ENCODE measurements at places on chromosomes 11 and 22.

DNA sequence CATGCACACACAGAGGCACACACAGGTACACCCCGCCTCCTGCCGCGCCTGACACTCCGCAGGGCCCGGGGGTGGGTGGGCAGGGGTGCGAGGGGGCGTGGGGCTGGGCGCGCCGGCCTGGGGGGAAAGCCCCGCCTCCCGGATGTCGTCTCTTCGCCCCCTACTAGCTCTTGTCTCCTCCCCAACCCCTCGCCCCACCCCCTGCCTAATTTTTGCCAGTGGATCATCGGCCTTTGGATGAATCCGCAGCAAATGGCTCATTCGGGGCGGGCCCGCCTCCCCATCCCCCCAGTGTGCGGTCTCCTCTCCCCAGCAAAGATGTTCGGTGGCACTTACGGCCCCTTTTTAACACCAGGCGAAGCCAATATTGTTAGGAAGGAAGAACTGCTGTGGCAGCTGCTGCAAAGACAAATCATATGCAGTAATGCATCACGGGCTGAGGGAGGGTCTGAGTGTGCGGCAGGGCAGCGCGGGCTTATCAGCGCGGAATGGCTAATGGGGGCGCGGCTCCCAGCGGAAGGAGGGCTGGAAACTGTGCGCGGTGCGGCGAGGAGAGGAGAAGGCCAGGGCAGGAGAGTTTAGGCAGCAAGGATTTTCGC, 13.4 kb upstream of the NECTIN1 start:
- no peak for DNase-seq

DNA sequence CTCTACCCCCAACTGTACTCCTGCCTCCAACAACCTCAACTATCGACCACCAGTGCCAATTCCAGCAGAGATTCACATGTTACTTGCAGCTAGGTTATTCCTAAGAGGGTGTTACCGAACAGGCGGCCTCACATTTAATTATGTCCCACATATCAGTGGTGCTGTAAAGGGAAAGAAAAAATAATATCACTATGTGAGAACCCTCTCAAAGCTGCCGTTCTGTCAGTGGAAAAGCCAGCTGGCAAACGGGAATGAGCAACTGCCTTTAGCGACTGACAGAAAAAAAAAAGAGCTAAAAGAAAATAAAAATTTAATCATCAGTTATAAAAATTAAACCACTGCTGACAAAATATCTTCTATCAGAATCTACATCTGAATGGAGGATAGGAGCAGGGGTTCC, 270.8 kb upstream of the NARS2 start:
- no peak for DNase-seq

DNA sequence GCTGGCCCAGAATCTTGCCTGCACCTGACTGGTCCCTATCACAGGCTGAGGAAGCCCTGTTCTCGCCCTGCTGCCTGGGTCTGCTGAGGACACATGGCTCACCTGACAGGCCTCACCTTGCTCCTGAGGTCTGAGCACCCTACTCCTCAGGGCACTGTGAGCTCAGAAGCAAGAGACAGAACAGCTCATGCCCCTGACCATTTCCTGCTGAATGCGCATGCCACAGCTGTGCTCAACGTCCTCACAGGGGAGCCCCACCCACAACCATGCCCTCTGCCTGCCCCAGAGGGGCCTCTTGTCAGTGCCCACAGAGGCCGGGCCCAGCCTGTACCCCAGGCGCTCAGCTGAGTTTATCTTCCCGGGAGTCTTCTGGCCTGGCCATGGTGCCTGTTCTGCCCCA, 2.8 kb upstream of the TSPO start:
- no peak for DNase-seq

DNA sequence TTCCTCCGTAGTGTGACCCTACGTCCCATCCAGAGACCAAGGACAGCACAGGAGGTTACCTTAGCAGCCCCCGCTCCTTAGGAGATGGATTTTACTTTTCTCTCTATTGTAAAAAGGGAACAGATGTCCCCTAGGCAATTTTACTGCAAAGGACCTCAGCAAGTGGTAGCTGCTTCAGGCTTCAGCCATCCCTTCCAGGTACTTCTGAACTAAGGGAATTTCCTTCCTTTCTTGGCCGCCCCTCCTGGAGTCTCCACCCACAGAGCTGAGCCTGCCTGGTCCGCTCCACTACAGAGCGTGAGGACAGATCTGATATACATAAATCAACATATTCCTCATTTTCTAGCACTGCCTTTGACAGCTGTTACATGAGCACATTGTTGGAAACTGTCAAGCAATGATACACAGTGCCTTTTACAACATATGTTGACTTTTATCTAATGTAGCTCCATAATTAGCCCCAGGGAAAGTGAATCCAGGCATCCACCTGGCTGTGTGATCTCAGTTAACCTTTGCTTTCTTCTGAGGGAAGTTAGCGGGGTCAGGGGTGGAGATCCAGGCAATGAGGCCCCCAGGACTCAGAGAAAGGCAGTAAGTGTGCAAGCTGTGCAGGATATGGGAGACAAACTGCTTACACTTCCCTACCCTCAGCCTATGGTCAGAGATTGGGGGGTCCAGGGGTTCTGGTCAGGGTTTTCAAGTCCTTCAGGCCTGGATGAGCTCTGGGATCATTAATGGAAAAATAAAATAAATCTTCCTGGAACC, 51.9 kb downstream of the SPATA19 start:
- DNase-seq = no peak

GRCh38 chr22:32528316-32528715, 53.7 kb downstream of the FBXO7 start:
- no peak for DNase-seq

DNA sequence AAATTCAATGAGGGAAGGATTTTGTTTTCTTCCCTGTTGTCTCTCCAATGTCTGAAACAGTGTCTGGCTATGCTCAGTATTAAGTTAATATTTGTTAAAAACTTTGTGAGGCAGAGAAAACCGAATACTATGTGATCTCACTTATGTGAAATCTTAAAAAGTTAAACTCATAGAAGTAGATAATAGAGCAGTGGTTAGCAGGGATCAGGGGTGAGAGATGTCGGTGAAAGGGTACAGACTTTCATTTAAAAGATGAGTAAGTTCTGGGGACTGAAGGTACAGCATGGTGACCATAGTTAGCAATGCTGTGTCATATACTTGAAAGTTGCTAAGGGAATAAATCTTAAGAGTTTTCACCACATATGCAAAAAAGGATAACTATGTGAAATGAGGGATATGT, 244.6 kb downstream of the AASDHPPT start:
- no peak for DNase-seq
